Thoracic aorta (tissue), 2 donors: ENCODE measurements at places on chromosomes 5 and 9. TPM values are rescaled to one million over a fixed set of nuclear protein-coding genes. Genes with fewer than 3 reads are reported as not detected.

GRCh38 chr5:150523472-150524350, 15.8 kb downstream of the NDST1 start:
- DNase-seq, result no peak

DNA sequence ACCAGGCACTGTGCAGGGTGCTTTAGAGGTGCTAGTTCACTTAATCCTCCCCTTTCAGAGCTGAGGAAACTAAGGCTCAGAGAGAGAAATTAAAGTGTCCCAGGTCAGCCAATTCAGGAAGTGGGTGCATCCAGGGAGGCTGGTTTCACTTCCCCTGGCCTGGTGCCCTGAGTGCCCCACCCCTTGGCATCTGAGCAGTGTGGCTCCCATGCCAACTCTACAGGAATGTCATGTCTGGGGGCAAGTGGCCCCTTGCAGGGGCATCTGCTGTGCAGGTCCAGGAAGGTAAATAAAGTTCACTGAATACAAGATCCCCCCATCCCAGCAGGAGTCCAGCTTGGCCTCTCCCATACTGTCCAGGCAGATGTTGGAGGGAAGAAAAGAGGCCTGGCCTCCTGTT, 4.4 kb upstream of the N4BP3 start:
- no peak for DNase-seq

DNA sequence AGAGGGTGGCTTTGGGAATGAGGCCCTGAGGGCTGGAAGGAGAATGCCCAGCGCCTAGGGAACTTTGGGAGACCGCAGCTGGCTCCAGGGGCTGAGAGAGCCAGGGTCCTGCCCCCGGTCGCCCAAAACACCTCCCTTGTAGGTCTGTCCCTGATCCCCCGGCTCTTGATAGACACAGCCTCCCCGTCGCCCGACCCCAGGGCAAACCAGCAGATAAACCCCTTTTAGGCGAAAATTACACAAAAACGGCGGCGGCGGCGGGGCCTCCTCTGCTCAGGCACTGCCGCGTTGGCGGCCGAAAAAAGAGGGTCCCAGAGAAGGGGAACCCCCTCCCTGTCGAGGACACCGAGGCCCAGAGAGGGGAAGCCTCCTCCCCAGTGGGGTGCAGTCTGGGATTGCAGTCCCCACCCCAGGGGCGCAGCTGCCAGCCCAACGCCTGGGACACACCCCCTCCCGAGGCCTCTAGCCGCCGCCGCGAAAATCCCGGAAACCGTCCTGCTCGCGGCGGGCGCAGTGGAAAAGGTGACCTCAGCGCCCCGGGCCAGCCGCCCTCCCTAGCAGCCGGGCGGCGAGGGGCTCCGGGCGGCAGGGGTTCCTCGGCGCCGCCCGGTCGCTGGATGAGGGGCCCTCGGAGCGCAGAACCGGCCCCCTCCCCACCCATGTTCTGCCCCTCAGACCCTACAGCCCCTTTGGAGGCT, 3.1 kb upstream of the BARX1 start:
- no peak for DNase-seq

GRCh38 chr5:75885321-75885720, 168.1 kb upstream of the POC5 start:
- DNase-seq, result no peak

DNA sequence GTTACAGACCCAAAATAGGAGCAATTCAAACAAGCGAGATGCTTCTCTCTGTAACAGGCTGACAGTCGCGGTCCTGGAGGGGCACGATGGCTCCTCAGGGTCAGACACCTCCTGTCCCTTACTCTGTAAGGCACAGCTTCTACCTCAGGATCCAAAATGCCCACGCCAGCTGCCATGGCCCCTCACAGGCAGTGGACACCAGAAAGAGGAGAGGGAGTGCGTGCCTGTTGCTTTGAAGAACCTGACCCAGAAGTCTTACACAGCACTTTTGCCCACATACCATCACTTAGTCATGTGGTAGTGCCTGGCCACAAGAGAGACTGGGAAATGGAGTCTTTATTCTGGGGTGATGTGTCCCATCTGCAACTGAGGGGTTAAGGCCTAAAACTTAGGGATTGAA, 11.6 kb upstream of the ABL1 start:
- no peak for DNase-seq

DNA sequence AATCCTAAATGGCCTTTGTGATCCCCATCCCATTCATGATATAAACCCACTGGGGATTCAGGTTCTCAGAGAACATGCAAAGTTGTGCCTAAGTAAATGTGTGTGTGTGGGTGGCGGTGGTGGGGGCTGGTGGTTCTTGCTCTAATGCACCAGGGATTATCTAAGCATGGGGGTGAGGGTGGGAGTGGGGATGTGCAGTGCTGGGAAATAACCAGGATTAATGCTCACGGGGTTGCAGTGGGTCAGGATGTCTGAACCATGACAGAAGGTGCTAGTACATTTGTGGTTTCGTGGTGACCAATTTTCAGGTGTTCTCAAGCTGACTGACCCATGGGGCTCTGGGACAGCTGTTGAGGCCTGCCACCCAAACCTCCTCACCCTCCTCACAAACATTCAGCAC, 101.0 kb downstream of the ZNF608 start:
- DNase-seq, result no peak

DNA sequence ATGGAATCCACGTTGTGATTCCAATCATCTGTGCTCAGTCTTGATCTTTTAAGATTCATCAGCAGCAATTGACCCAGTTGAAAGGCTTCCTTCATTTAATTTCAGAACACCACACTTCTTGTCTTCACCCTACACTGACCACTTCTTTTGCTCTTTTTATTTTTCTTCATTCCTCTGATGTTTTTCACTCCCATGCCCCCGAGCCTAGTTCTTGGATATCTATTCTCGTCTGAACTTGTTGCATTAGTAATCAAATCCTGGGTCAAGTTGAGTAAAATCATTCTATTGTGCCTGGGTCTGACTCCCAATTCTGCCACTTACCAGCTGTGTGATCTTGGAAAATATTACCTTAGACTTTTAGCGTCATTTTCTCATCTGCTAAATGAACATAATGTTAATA, 356.5 kb downstream of the CDH12 start:
- no peak for DNase-seq

DNA sequence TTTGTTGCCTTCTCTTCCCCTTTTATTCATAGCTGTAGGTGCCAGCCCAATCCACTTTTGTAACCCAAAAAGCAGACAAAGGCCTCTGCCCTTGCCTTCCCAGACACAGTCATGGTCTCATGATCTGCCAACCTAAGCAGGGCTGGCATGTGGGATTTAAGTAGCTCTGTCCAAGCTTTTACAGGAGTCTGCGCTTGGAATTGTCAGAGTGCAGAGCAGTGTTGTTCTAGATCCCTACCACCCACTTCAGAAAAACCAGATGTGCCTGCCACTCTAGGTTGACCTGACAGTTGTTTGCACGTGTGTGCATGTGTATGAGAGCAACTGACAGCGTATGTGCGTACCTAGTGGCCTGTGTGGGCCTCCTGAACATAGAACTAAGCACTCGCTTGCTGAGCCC, 87.8 kb upstream of the SPRY4 start:
- DNase-seq, result no peak

DNA sequence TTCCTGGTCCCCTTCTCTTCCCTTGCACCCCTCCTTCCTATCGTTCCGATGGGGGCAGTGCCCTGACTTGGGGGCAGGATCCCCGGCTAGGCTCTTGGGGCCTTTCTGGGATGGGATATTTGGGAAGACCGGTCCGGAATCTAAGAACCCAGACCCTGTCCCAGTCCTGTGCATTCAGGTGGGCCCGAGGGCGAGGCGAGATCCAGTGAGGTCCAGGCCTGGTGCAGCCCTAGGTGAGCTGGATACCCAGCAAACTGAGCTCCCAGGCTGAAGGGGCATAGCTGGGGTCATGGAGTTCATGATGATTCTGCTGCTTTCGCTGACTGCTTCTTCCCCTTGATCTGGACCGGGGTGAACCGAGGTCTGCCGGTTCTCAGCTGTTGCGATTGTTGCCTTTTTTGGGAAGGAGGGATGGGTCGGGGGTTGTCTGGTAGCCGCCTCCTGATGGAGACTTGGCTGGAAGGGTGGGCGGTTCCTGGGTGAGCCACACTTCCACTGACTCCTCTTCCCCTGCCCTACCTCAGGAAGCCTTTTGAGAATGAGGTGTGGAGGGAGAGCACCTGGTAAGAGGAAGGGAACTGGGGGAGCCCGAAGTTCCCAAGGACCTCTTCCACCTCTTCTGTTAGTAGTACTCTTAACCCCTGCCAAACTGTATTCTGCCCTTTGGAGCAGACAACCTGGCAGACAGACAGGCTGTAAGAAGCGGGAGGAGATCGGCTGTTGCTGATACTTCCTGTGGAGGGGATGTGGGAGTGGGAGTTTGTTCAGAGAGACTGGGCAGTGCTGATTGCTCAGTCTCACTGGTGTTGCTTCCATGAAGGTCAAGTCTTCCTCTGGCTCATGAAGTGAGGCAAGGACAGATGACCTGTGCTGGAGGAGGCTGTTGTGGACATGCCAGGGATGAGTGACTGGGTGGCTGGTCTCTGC, 1.0 kb downstream of the LRRC8A start:
- DNase-seq, result no peak

DNA sequence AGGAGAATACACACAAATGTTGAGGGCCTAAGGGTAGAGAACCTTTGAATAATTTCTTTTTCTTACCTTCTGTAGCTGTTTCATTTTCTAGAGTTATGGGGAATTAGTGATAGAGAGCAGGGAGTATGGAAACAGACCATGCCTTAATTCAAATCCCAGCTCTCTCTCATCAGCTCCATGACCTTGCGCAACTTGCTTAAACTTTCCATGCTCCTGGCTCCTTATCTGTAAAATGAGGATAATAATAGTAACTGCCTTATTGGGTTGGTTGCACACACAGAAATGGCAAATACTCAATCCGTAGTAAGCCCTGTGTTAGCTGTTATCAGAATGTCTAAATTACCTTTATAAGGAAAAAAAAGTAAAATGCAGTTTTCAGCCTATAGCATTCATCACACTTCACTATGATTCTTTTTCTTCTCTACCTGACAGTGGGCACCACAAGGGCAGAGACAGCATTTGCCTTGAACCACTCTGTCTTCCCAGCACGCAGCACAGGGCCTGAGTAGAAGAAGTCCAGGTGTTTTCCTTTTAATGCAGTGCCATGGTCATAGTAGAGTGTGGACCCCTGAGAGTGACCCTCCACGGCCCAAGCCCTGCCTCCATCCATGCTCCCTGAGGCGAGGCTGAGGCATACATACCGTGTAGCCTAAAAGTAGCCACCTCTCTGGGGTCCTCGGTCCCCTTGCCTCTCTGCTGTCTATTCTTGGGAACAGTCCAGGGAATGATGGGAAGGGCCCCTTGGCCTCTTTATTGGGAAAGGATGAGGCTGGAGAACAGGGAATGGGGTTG, 17.4 kb downstream of the C5orf15 start:
- DNase-seq, result no peak

- no peak for DNase-seq
Observed at GRCh38 chr5:177535125-177535524, 18.4 kb upstream of the DDX41 start.

DNA sequence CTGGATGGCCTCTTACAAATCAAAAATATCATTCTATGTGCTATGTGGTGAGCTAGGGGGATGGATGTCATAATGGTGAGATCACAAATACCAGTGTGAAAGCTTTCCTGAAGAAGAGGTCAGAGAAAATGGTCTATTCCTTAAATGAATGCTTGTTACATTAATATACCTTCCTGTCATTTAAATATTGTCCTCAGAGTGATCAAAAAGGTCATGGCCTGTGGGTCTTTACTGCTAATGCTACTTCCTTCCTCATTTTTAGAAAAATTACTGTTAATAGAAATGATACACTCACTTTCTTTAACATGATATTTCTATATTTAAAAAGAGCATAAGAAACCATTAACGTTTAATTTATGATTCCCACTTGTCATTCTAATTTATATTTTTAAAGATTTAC, 9.7 kb downstream of the OMD start:
- no peak for DNase-seq

DNA sequence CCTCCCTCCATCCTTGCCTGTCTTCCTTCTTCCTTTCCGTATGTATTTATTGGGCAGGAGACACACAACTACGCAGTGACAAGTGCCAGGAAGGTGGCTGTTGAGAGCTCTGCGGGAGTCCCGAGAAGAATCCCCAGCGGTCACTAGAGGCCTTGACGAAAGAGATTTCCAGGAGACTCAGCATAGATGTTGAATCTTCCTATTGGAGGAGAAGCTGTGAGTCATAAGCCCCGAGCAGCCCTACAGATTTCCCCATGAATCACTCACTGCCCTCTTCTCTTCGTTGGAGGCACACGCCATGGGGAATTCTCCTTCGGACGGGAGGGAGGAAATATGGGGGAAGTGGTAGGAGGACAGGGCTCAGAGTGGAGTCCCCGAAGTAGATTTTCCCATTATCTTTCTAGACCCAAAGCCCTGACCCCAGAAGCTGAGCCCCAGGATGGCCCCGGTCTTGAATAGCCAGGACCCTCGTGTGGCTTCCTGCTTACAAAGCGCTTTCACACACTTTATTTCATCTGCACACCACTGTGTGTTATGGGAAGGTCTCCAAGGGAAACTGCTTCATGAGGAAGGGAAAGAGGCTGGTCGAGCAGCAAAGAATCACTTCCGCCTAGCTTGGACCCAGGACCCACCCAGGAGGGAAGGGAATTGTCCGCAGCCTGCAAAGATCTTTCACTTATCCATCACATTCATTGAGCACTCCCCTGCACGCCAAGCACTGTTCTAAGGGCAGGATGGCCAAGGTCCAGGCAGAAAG, 12.7 kb downstream of the DUSP1 start:
- DNase-seq, result no peak

DNA sequence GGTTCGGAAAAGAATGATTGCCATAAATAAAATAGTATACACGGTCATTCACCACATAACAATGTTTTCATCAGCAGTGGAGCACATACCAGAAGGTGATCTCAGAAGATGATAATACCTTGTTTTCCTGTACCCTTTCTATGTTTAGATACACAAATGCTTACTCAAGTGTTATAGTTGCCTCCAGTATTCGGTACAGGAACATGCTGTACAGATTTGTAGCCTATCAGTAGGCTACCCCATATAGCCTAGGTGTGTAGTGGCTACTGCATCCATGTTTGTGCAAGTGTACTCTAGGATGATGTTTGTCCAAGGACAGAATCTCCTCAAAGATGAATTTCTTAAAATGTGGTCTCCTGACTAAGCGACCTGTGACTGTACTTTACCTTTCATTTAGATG, 59.2 kb downstream of the ICE1 start:
- DNase-seq, result no peak

DNA sequence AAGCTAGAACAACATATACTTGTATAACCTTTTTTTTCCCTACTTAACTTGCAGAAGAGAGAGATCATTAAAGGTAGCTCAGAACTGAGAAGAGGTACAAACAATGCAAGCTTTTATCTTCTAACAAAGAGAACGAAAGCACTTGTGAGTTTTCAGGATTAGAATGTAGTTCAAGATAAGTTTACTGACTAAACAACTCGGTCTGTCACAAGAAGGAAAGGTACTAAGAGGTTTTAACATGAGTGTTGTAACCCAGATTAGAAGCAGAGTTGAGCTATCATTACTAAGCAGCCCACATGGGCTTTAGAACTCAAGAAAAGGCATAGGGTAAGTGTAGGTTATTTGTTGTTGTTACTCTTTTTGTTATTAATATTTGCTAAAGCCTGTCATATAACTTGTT, 25.2 kb downstream of the GIN1 start:
- no peak for DNase-seq

The AGXT2 gene
- not detected for total RNA-seq

The LRRC19 gene
- not detected for total RNA-seq

The CRHBP gene
- total RNA-seq, result 3.2 TPM

The LCP2 gene
- total RNA-seq, result 76.5 TPM

The TMEM252 gene
- total RNA-seq, result not detected

The PHF24 gene
- total RNA-seq, result 0.27 TPM

The TIGD6 gene
- 3.4 TPM for total RNA-seq
